ENCODE measurements at places on chromosomes 16 and 17. TPM values are rescaled to one million over a fixed set of nuclear protein-coding genes. Genes with fewer than 3 reads are reported as not detected.

RUNDC3A gene
- 0.65 TPM for total RNA-seq

OR4D1 gene
- total RNA-seq, result 2.2 TPM

GRCh38 chr16:49194537-49195236 is 87.0 kb downstream of the CBLN1 start:
- DNase-seq, result no peak

DNA sequence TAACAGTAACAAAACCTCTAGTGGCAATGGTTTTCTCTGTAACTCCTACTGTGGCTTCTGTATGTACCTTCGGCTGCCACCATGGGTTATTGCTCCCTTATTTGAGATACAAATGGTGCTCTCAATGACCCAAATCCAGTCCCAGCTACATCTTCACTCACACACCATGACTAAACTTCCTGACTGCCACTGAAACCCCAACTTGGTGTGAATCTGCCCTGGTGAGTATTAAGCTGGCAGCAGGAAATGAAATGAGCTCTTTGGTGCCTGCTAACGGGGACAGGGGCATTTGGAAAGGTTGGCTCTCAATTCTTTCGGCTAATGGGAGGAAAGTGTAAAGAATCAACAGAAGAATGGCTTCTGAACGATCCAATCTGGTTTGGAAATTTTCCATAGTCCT is 7.5 kb upstream of the SLC35B1 start:
- DNase-seq, result peak; percentile 26

DNA sequence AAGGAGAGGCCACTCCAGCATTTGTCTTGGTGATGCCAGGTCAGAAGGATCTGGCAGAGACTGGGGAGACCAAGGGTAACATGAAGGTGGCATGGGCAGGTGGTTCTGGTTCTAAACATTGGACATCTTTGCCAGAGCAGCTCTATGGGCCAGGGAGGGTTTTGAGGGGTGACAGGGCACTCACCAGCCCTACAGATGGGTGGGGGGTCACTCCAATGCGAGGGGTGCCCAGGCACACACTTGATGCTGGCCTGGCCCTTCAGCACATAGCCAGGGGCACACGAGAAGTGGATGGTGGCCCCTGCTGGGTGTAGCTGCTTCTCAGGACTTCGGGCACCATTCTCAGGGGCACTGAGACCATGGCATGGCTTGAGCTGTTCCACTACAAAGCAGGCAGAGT is 5.5 kb upstream of the PHF12 start:
- DNase-seq, result no peak

DNA sequence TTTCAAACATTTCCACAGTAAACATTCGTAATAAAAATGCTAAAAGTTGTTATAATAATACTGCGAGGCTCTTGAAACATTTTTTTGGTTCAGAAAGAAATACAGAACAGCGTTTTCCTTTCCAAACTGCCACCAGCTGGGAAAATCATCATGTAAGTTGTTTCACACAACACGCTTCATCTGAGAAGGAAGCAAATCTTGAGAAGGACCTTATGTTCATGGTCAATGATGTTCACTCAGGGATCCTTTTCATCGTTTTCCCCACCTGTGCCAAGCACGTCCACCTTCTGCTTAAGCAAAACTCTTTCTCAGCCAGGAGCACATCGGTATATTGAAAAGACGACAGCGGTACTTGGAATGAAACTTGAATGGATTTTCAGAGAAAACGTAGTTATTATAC is 274.5 kb upstream of the ELAC2 start:
- DNase-seq, result no peak

GRCh38 chr16:5449901-5450300 is 352.3 kb upstream of the EEF2KMT start:
- DNase-seq, result no peak

- no peak for DNase-seq
Measured at GRCh38 chr17:15511142-15511541, 43.7 kb upstream of the CDRT4 start.

- no peak for DNase-seq
Measured at GRCh38 chr16:67805718-67806427, 487 bp downstream of the RANBP10 start.

GRCh38 chr16:15907863-15908478 is 19.6 kb upstream of the CEP20 start:
- DNase-seq, result peak; percentile 15

- DNase-seq, result no peak
Measured at GRCh38 chr17:28328325-28328724, 6.9 kb downstream of the IFT20 start.

DNA sequence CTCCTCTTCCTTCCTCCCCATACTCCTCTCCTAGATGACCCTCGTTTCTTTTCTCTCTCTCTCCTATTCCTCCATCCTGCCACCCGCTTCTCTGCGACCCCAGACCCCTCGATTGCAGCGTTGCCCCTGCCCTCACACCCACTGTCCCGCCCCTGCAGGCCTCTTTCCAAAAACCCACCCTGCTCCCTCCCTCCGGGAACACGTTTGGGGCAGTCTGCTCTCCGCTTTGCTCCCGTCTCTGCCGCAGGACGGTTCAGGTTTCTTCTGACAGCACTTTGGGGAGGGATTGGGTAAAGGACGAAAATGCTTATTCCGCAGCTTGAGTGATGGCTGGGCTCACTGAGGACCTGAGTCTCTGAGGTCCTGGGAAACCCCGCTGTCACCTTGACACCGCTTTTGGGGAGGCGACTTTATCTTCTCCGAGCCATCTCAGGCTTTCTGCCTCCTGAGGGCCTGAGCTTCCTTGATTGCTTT is 690 bp downstream of the NDE1 start:
- peak; percentile 37 for DNase-seq

- peak; percentile 56 for DNase-seq
Measured at GRCh38 chr17:63919311-63919723, 678 bp upstream of the GH1 start.
